ENCODE measurements at places on chromosomes 3 and 15.

DNA sequence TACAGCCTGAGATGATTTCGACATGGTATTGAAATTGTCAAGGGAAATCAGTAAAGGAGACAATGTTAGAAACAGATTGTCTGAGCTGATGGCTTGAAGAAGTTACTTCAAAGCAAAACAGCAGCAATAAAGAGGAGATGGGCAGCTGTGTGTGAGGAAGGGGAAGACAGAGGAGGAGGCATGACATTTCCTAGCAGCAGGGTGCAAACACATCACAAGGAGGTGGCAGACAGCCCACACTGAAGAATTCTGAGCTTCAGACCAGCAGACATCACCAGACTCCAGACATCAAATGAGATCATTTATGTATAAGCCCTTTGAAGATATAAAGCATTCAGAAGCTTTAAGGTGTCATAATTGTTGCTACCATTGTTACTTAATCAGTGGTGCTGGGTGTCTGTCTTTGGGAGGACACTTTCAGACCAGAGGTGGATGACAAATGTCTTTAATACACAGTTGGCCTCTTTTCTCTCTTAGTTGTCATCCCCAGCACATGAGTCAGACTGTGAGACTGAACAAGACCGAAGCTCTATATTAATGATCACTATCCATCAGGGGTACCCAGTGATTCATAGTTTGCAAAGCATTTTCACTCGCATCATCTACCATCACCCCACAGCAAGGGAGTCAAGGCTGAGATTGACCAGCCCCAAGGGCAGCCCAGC lies 203.9 kb downstream of the MINAR1 start:
- no peaks in the 10 kb centered on the region for H3K36me3 ChIP-seq
- no peaks in the 10 kb centered on the region for H3K4me1 ChIP-seq
- no peak overlapping the region for H3K4me3 ChIP-seq
- no peak overlapping the region for H3K27ac ChIP-seq

DNA sequence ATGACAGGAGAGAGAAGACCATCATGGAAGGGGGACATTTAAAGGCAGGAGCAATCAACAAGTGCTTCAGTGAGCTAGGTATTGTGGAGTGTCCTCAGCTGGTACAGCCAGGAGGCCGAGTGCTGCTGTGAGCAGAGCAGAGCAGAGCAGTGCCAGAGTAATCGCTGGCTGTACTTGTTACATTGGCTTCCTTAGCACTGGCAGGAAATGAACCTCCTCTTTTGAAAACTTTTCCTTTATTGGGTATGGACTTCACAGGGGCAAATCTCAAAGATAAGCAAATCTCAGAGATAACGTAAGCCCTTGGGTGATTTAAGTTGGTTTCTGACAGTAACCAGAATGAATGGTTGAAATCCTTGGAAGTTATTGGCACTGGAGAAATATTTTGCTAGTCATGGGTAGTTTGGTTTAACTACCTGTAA lies 2.1 kb downstream of the SH3GL3 start:
- no peak for DNase-seq
- no peaks in the 10 kb centered on the region for H3K36me3 ChIP-seq
- H3K27me3 ChIP-seq = peaks cover 32% of the 10 kb centered on the region

DNA sequence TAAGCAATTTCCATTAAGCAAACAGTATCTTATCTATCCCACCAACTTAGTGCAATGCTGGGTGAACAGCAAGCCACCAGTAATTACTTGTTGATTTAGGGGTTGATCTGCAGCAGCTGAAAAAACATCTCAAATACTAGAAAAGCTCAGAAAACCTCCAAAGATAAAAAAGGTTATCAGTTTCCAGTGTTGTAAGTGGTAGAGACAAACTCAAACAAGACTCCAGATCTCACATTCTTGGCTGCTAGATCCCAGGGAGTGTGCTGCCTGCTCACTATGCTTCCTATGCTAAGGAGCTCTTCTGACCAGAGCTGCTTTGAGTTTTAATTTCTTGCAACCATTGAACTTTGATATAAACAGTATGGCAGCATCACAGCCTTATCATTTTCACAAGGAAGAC lies 11.3 kb downstream of the B3GALNT1 start:
- no peak overlapping the region for H3K27ac ChIP-seq
- no peak for DNase-seq
- H3K36me3 ChIP-seq = no peaks in the 10 kb centered on the region
- no peaks in the 10 kb centered on the region for H3K27me3 ChIP-seq

DNA sequence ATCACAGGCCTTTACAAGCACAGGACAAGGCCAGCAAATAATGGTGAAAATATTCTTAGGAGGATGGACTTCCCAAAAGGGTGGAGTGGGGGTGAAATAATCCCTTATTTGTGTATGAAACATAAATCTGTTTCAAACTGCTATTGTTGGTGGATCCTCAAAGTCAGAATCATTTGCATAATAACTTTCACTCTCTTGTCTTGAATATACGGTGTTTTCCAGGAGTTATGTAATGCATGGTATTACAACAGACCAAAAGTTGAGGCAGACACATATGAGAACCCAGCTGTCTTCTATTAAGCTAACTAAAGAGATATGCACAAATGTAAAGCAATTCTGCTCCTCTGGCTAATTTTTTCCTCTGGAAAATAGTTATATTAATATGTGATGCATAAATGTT lies 57.7 kb downstream of the PRTG start:
- H3K36me3 ChIP-seq = no peaks in the 10 kb centered on the region
- peaks cover 15% of the 10 kb centered on the region for H3K27me3 ChIP-seq
- H3K4me1 ChIP-seq = peaks cover 2% of the 10 kb centered on the region
- H3K4me3 ChIP-seq = no peak overlapping the region
- H3K27ac ChIP-seq = no peak overlapping the region
- no peak for DNase-seq

DNA sequence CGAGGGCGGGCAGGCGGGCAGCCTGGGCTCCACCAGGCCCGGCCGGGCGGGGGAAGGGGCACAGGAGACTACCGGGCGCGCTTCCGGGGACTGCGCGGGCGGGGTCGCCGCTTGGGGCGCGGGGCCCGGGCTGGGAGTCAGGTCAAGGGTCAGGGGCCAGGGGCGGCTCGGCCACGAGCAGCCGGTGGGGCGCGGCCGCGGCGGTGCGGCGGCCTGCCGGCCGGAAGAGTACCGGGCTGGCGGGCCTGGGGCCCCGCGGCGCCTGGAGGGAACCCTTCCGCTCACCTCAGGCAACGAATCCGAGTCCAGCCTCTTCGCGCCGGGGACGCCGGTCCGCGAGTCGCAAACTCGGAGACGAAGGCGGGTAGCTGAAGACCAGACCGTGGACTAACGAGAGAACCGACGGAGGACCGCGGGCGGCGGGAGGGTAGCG lies 225 bp downstream of the RHOA start:
- H3K27me3 ChIP-seq = no peaks in the 10 kb centered on the region
- peaks cover 56% of the 10 kb centered on the region for H3K4me1 ChIP-seq
- peak; percentile 46 for DNase-seq

DNA sequence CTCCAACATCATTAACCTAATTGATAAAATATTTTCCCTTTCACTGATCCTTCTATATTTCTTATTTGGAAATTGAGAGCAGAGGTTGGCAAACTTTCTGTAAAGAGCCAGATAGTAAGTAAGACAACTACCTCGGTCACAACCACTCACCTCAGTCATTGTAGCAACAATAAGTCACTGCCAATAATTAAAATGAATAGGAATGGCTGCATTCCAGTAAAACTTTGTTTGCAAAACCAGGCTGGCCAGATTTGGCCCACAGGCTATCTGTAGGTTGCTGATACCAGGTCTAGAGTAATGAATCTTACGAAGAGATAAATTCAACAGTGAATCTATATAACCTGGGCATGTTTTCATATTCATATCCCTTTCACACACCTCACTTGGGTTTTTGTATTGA lies 316.2 kb upstream of the TBC1D5 start:
- H3K4me1 ChIP-seq = no peaks in the 10 kb centered on the region
- H3K4me3 ChIP-seq = no peak overlapping the region
- no peak for DNase-seq
- H3K36me3 ChIP-seq = no peaks in the 10 kb centered on the region
- no peak overlapping the region for H3K27ac ChIP-seq
- peaks cover 11% of the 10 kb centered on the region for H3K27me3 ChIP-seq

- H3K4me3 ChIP-seq = no peak overlapping the region
- no peak for DNase-seq
- H3K27me3 ChIP-seq = peaks cover 8% of the 10 kb centered on the region
- no peaks in the 10 kb centered on the region for H3K36me3 ChIP-seq
- no peak overlapping the region for H3K27ac ChIP-seq
Observed at GRCh38 chr15:55514414-55514850, 6.4 kb upstream of the DNAAF4 start.

DNA sequence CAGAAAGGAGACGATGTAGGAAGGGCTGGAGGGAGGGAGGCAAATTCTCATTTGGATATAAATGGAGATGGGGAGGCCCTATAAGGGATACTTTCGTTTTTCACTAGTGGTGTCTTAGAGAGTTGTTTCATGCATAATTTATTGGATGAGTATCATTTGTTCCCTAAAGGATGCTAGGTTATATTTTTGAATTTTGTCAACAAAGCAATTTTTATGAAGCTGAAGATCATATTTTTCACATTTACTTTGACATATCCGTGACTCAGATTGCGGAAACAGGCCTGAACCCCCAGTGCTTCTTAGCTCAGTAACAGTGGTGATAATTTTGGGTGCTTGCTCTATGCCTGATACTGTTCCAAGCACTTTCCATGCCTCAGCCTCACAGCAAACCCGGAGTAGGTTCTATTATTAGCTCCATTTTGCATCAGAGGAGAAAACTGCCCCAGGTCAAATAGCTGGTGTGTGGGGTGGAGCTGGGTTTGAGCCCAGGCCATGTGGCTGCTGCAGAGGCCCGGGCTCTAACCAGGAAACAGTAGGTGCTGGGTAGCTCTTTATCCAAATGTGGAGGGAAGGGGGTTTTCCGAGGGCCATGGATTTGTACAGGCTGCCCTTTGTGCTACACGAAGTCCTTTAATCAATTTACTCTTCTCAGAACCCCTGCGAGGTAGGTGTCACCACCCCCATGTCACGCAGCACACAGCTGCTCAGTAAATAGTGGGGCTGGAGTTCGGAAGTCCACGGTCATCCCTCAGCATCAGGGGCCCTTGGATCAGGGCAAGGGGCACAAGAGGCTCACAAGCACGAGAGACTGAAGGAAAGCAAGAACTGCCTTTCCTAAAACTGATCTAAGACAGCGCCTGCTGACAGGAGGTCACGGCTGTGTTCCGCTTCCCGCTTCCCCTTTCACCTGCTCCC lies 99.1 kb downstream of the SLC49A4 start:
- no peak overlapping the region for H3K27ac ChIP-seq
- DNase-seq = no peak
- peaks cover 9% of the 10 kb centered on the region for H3K4me1 ChIP-seq
- H3K27me3 ChIP-seq = peaks cover 16% of the 10 kb centered on the region

DNA sequence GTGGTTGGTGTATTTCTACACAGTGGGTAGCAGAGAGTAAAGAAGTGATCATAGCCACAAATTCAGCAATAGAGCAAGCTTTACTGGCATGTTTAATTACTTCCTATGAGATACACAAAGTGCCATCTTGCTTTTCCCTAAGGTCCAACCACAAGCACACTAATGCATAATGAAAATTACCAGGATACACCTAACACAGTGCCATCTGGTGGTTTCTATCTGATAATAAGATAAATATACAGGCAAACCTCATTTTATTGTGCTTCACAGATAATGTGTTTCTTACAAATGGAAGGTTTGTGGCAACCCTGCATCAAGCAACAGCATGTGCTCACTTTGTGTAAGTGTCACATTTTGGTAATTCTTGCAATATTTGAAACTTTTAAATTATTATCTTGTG lies 223.0 kb downstream of the NSUN3 start:
- H3K27ac ChIP-seq = no peak overlapping the region
- H3K36me3 ChIP-seq = no peaks in the 10 kb centered on the region
- no peaks in the 10 kb centered on the region for H3K4me1 ChIP-seq
- no peak for DNase-seq
- no peaks in the 10 kb centered on the region for H3K27me3 ChIP-seq
- no peak overlapping the region for H3K4me3 ChIP-seq

GRCh38 chr3:35409991-35410390 lies 229.3 kb upstream of the ARPP21 start:
- H3K4me3 ChIP-seq = no peak overlapping the region
- no peaks in the 10 kb centered on the region for H3K36me3 ChIP-seq
- no peak for DNase-seq
- no peaks in the 10 kb centered on the region for H3K4me1 ChIP-seq
- H3K27ac ChIP-seq = no peak overlapping the region

GRCh38 chr3:127675651-127676391 lies 3.1 kb downstream of the ABTB1 start:
- H3K27me3 ChIP-seq = no peaks in the 10 kb centered on the region
- no peak for DNase-seq
- H3K4me1 ChIP-seq = peaks cover 39% of the 10 kb centered on the region
- peak overlapping the region; percentile 8 for H3K4me3 ChIP-seq
- peak overlapping the region; percentile 79 for H3K27ac ChIP-seq

- no peaks in the 10 kb centered on the region for H3K36me3 ChIP-seq
- H3K27me3 ChIP-seq = peaks cover 11% of the 10 kb centered on the region
- peak; percentile 7 for DNase-seq
- no peak overlapping the region for H3K4me3 ChIP-seq
Observed at GRCh38 chr3:159260049-159260662, 458.3 kb downstream of the MFSD1 start.

DNA sequence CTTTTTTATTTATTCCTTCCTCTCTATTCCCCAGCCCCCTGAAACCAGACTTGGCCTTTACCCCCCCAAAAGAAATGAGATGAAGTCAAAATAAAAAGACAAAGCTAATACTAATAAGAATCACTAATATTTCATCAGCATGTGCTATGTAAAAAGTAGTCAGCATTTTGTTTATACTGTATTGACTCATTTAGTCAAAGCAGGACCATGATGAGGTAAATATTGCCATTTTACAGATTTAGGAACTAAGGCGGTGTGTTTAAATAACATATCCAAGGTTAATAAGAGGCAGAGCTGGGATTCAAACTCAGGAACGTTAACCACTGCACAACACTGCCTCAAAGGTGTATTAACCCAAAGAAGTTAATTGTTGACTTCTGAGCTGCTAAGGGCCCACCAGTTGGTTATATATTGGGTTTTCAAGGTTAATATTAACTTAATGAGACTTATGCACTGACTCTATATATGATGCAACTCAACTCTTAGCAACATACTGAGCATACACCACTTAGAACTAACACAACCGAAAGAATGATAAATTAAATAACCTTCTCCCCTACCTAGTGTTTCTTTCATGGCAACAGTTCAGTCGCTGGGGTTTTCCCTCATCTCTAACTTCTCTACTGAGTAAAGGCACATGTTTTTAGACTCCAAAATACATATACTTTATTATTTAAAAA lies 34.7 kb downstream of the FOXP1 start:
- H3K27me3 ChIP-seq = no peaks in the 10 kb centered on the region
- H3K4me1 ChIP-seq = no peaks in the 10 kb centered on the region
- no peak for DNase-seq
- H3K4me3 ChIP-seq = no peak overlapping the region
- no peak overlapping the region for H3K27ac ChIP-seq
